ENCODE measurements at places on chromosomes 11 and 22.

- no peak for DNase-seq
These were observed 217.1 kb downstream of the BLID start for GRCh38 chr11:121898903-121899302.

DNA sequence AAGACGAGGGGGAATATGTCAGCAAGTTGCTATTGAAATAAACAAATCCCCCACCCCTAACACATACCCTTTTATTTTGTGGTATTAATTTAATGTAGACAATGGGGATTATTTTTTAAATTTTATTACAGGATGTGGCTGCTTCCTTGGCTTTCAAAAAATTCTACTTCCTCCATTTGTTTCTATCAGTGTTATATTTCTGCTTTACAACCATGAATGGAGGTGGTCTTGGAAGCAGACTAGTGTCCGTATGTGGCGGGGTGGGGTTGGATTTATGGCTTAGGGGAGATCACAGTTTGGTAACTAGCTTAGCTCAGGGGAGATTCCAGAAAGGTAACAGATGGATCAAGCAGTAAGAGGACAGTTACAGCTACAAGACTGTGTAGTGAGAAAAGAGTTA, 39.3 kb upstream of the PICALM start:
- no peak for DNase-seq

GRCh38 chr11:283405-284104, 5.3 kb downstream of the NLRP6 start:
- no peak for DNase-seq

DNA sequence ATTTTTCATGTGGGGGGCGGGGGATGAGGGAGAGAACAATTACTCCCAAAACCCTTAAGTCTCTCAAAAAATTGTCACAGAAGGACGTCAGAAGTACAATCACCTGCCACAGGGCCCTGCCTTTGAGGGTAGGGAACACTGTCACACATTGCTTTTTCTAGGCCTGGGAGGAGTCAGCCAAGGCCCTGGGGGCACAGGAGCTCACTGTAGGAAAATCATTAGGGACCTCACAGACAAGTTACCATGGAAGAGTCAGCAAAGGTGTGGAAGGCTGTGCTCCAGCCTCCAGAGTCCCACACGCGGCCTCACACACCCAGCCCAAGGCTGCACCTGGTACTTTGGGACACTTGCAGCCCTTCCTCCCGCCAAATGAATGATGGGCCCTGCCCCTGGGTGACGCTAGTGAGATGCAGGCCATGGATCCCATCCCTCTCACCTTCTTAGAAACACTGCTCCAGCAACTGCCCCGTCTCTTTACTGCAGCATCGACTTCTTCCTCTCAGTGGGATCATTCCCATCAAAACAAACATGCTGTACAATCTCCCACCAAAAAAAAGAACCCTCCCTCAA, 3.3 kb downstream of the PLEKHA7 start:
- no peak for DNase-seq

DNA sequence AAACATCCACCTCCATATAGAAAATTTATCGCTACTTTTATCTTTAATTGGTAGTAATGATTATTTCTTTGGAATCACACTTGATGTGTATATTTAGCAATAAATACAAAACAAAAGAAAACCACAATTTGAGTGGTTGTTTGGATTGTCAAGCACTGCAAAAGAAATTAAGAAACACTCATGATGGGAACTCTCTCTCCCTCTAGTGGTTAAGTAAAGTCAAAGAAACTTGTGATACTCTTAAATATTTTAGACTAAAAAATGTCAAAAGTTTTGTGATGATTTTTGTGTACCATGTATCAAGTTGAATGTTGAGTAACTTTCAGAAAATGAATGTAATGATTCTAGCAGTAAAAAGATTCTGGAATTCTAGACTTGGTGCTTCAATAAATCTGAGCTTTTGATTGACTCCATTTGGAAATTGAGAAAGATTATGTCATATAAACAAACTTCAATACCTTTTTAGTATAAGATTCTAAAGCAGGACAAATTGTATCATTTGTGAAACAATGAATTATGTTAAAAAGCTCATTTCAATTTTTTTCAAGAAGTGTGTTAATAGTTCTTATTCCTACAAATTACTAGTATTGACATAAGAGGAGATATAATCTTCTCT, 20.8 kb downstream of the MUC15 start:
- no peak for DNase-seq

DNA sequence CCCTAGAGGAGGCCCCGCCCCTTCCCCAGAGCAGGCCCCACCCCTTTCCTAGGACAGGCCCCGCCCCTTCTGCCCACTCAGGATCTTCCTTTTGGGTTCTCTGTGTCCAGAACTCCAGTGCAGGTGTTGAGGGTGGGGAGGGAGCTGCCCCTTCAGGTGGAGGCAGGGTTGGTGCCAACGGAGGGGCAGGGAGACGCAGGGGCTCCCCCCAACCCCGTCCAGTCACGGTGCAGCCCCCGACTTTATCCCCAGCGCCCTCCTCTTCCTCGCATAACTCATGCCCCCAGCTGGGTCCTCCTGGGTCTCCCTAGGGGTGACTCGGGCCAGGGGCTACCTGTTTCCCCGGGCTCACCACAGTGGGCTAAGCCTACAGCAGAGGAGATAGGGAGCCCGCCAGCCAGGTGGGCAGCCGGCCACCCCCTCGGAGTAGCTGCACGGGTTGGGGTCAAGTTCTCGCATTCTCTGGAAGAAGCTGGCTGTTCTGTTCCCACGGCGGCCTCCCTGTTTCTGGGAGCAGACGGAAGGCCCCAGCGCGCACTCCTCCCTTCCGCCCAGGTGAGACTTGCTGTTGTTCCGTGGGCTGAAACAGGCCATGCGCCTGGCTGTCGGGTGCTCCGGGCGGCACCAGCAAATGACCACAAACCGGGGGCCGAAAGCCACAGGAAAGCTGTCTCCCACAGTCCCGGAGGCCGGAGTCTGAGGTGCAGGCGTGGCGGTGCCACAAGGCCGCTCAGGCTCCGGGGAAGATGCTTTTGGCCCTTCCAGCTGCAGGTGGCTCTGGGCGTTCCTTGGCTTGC, 38.9 kb downstream of the MUC2 start:
- no peak for DNase-seq

- DNase-seq: no peak
These were observed 27.9 kb upstream of the MOB2 start for GRCh38 chr11:1514336-1515061.

DNA sequence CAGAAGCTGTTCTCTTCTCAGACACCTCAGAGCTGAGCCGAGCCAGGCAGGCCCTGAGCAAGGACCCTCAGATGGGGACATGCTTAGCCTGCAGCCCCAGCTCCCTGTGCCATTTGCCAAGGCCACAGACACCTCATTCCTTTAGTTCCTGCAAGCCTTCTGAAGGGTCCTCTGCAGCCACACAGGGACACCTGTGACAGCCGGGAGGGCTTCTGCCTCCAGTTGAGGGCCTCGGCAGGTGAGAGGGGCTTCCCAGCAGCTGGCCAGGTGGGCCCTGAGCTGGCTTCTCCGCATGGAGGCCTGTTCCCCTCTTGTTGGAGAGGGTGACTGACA, 18.2 kb downstream of the INCENP start:
- DNase-seq: no peak

GRCh38 chr11:35563484-35564244, 38.2 kb upstream of the PAMR1 start:
- DNase-seq: no peak

- no peak for DNase-seq
These were observed 20.0 kb upstream of the SLC22A12 start for GRCh38 chr11:64571050-64571409.
